Stimulated activated CD8-positive, alpha-beta memory T cell treated with anti-CD3 and anti-CD28 coated beads, Interleukin-2, amount 100 ng/mL, for 1 hour (primary cell): ENCODE measurements at places on chromosomes 12 and 14.

DNA sequence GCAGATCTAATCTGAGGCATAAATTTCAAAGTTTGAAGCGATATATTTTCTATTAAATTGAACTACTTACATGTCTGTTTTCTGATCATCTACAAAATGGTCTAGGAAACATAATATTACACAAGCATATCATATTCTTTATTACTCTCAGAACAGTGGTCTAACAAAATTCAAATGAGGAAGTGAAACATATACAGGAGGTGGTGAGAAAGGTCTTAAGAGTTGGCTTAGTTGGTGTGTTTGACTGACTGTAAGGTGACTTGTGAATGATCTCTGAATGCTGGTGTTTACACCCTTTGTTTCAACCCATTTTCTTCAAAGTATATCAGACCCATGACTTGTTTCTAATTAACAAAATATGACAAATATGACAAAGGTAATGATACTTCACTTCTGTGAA is 1156.8 kb downstream of the SLC16A7 start:
- no peak for DNase-seq

DNA sequence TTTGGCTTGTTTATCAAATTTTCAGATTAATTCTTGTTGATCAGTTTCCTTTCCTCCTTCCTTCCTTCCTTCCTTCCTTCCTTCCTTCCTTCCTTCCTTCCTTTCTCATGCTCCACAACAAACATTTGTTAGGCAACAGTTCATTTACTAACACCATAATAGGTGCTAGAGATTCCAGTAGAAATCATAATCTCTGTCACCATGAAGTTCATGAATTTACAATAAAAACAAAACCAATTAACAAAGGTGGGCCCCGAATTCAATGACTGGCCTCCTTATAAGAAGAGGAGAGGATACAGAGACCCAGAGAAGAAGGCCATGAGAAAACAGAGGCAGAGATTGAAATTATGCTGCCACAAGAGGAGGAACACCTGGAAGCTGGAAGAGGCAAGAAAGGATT is 266.9 kb upstream of the GARIN6 start:
- DNase-seq: no peak

DNA sequence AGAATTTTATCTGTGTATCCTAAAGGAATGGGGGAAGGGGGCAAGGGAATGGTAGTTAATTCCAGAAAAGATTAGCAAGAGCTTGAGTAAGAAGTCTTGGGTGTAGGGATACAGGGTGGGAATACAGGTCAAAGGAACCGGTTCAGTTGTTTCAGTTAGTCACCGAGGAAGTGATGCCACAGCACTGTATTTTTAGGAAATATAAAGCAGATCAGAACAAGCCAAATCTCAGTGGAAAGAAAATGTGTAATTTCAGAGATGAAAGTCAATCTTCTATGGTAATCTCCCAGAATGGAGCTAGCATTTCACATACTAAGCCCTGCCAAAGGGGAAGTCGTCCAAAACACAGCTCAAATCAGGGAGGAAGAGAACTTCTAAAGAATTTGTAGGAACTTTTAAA is 4.7 kb upstream of the TUBA1C start:
- no peak for DNase-seq

- DNase-seq: no peak
These were observed 973.3 kb upstream of the TMEM132C start for GRCh38 chr12:127293507-127294310.

GRCh38 chr12:14279845-14280244 is 85.6 kb upstream of the ATF7IP start:
- DNase-seq: no peak

DNA sequence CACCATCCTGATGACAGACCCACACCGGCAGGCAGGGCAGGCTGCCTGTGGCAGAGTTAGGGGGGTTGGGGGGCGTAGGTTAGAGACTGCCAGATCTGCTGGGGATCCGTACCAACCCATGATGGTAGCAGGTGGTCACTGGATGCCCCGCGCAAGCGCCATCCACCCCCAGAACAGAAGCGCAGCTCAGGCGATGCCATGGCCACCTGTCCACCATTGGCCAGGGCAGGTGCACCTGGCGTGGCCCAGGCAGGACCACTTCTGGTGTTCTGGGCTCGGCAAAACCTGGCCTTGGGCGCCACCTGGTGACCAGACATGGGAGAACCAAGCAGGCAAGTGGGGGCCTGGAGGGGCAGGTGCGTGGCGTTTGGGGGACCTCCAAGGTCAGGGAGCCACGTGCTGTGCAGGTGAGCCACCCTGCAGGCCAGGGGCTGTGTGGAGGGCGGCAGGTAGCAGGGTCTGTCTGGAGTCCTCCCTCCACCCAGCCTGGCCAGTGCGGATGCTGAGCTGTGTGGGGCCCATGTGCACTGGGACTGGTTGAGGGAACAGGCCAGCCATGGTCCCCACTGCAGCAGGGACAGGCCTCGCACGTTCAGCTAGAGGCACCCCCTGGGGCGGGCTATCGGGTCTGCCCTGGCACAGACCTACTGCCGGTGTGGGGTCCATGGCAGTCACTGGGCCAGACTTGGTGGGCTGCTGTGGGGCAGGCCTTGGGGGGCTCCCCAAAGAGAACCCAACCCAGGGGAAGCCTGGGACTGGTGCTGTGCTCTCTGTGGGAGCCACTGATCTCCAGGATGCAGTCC is 15.6 kb downstream of the BAG5 start:
- peak; percentile 48 for DNase-seq

GRCh38 chr14:68841016-68841809 is 48.3 kb upstream of the ZFP36L1 start:
- no peak for DNase-seq

GRCh38 chr12:1234073-1234472 is 243.1 kb downstream of the ERC1 start:
- no peak for DNase-seq

- DNase-seq: no peak
These were observed 145.7 kb downstream of the C12orf42 start for GRCh38 chr12:103350116-103350515.

- DNase-seq: no peak
These were observed 35.0 kb upstream of the GALNT9 start for GRCh38 chr12:132364348-132364902.

DNA sequence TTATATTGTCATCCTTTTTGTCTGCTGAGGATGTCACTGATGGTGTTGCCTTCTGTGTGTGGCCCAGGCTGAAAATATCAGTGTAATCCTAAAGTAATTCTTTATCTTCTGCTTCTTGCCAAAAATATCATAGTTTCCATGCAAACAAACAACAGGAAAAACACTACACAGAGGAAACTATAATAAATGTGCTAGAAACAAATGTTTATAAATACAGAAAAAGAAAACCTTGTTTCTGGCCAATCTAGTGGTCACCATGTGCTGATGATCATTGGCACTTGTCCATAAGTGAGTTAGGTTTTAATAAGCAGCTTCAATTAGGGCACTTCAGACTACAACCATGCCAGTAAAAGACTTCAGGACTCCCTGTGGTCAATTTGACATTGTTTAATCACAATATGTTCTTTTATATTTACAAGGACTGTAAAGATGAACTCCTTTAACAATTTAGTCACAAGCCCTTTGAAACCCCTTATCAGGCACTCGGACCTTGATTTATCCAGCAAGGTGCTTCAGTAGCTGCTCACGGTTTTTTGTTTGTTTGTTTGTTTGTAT is 124.8 kb downstream of the TMTC3 start:
- DNase-seq: no peak
